ENCODE measurements at places on chromosomes 4 and X.

DNA sequence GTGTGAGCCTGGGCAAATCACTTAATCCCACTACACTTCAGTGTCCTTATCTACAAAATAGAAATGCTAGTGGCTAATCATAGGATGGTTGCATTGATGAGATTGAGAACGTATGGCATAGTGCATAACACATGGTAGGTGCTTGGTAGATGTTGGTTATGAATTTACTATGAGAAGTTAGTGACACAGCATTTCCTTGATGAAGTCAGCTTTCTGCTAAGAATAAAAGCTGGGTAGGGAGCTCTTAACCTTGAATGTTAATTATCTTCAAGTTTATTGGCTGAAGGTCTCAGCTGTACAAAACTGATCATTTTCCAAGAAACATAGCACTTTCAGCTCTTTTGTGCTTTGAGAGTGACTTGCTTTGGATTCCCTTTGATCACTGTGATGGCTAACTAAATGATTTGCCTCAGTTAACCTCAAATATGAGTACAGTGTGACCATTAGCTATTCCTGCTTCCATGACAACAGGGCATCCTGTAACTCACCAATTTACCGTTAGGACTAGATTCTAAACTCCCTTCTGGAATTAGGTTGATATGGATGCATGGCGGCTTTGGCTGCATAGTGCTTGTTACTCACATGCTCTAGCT is 17.8 kb downstream of the PDK3 start:
- no peak for DNase-seq

DNA sequence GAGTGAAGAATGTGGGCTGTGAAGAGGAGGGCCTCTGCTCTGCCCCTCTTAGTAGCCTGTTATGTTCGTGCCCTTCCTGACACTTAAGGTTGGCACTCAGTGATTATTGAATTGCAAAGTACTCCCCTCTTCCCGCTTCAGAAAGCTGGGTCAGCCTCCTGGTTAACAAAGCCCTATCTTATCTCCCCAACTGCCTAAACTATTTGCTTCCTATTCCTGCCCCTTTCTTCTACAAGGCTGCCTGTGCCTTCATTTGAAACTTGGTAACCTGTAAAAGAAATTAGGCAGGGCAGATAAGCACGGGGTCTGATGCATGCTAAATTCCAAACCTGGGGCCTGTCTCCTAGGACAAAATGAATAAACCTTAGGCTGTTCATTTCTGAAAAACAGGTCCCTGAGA is 23.1 kb upstream of the TMEM150C start:
- DNase-seq = no peak

- no peak for DNase-seq
These were observed 56.1 kb downstream of the SLC7A11 start for GRCh38 chr4:138185859-138186645.

DNA sequence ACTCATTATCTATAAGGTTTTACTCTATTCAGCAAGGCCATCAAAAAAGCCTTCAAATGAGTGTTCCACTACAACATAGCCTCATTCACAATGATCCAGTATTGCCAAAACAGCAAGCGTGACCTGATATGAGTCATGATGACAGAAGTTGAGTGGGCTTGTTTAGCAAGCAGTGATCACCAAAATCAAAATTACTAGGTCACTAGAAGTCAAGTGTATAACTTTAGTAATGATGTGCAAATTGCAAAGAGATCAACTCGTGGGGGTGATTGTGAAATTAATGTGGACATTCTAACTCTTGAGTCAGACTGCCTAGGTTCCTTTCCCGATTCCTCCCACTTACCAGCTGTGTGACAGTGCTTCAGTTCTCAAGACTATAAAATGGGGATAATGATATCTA is 124.5 kb downstream of the CHM start:
- no peak for DNase-seq

- no peak for DNase-seq
These were observed 37.7 kb downstream of the ANTXR2 start for GRCh38 chr4:80035336-80035735.

- no peak for DNase-seq
These were observed 59.0 kb downstream of the NHS start for GRCh38 chrX:17433965-17434364.

DNA sequence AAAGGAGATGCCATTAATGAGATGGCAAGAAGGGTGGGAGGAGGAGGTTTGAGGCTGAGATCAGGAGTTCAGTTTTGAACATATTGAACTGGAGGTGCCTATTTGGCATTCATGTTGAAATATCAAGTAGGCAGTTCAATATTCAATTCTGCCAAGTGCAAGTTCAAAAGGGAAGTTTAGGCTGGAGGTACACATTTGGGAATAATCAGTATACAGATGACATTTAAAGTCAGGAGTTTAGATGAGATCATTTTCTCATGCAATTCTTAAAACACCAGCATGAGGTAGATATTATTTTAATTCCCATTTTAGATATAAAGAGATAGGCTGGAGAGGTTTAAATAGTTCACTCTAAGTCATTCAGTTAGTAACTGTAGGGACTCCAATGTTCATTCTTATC is 26.1 kb downstream of the COQ2 start:
- no peak for DNase-seq

GRCh38 chrX:44873415-44874276 is 658 bp downstream of the KDM6A start:
- peak; percentile 11 for DNase-seq

DNA sequence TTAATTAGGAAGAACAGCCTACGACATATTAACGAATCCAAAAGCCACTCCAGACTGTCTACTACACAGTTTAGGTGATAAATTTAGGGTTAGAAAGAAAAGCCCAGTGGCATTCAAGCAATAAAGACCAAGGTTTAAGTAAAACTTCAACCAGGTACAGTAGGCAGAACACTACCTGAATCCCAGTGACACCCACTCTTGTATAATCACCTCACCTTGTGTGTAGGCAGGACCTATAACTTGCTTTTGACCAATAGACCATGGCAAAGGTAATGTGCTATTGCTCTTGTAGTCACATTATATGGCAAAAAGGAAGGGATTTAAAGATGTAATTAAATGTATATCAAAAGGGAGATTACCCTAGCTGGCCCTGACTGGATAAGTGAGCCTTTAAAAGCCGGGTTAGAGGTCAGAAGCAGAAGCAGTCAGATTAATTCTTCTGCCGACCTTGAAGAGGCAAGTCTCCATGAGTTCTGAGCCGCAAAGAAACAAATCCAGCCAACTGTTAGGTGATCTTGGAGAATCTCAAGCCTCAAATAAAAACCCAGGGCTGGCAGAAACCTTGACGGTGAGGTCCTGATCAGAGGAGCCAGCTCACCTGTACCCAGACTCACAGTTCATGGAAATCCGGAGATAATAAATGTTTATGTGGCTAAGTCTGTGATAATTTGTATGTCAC is 8.8 kb downstream of the FSTL5 start:
- no peak for DNase-seq

DNA sequence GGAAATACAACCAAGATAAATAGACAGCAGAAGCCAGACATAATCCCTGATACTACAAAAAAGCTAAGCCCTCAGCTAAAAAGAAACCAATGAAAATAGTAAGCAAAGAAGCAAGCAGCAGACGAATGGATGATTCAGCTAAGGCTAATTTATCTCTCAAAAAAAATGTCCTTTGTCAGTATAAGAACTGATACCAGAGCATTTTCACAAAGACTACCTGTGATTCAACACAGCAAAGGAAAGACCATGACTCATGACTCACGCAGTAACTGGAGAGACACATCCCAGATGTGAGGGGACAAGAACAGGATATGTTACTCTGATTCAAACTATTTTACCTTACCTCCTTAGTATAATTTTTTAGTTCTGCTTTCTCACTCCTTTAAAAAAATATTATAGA is 22.7 kb upstream of the TMPRSS11F start:
- DNase-seq = no peak

- no peak for DNase-seq
These were observed 38.9 kb downstream of the CLDN34 start for GRCh38 chrX:10006086-10006485.

DNA sequence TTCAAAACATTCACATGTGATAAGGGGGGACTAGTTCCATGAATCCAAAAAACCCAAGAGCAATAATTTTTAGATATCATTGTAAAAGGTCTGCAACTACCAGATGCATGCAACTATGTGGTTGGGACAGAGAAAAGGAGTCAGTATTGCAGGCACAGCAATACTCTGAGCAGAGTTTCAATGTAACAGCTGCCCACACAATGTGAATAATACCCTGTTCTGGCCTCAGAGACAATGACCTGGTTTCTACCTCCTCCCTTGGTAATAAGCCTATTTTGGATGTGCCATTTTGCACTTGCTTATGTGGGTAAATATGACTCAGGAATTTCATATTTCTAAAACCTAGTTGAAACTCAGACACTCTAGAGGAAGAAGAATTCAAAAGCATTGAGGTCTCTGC is 194.8 kb upstream of the RASGEF1B start:
- DNase-seq = peak; percentile 16

GRCh38 chrX:150365990-150366911 is 3.1 kb downstream of the MAMLD1 start:
- no peak for DNase-seq

DNA sequence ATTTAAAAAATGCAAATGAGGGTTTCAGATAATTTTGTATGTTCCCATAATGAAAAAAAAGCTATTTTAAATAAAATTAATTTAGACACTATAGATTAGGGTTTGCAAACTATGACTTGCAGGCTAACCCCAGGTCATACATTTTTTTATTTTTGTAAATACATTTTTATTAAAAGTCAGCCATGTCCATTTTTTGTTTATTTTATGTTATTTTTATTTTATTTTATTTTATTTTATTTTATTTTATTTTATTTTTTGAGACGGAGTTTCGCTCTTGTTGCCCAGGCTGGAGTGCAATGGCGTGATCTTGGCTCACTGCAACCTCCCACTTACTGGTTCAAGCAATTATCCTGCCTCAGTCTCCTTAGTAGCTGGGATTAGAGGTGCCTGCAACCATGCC is 460.6 kb downstream of the IL15 start:
- no peak for DNase-seq

DNA sequence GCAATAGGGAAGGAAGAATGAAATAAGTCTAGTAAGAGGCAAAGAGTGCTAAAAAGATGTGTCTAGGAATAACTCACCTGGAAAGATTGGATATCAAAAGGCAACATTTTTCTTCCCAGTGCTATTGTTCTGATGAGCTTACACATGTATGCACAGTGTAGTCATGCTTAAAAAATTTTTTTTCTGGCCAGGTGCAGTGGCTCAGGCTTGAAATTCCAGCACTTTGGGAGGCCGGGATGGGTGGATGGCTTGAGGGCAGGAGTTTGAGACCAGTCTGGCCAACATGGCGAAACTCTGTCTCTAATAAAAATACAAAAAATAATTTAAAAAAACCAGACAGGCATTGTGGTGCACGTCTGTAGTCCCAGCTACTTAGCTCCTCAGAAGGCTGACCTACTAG is 795.8 kb upstream of the IGFBP7 start:
- DNase-seq = no peak

DNA sequence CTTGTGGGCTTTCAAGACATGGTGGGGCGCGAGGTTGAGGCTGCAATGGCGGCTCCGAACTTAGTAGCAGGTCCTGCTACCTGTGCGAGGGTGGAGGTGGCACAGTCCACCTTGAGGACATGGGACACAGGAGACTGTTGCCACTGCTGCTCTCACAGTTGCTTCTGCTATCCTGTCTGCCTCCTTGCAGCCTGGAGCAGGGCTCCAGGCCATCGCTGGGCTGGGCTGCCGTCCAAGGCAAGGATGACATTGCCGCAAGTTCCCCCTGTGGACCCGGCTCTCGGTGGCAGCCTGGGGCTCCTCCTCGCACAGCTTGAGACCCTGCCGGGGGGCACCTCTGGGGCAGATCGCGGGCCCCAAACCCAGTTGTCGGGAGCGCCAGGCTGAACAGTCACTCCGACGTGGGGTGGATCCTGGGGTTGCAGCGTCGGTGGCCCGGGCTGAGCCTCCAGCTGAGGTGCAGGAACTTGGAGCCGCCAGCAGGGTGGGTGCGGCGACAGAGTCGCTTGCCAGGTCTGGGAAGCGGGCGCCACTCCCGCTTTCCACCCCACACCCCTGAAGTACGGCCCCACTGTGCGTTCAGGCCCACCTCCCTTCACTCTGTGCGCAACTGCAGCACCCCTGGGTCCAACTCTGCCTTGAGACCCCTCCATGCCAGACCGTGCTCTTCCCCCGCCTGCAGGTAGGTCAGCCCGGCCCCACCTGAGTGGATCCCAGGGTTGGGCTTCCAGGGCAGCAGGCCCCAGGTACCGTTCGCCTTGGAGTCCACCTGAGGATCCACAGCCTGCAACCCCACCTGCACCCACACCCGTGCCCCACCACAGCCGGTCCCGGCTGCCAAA is 192.7 kb upstream of the NUDT6 start:
- DNase-seq = no peak

GRCh38 chr4:176443117-176443516 is 123.4 kb downstream of the SPCS3 start:
- no peak for DNase-seq

- DNase-seq = no peak
These were observed 118.5 kb upstream of the BMPR1B start for GRCh38 chr4:94639298-94639697.

DNA sequence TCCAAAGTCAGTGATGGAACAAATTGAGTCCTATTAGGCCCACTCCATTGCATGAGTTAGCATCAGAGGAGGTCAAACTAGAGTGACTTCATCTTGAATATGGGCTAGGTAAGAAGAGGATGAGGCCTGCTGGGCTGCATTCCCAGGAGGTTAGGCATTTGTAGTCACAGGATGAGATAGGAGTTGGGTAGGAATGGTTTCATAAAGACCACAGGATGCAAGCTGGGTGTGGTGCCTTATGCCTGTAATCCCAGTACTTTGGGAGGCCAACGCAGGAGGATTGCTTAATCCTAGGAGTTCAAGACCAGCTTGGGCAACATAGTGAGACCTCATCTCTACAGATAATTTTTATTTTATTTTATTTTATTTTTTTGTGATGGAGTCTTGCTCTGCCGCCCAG is 26.8 kb downstream of the PDGFRA start:
- no peak for DNase-seq

DNA sequence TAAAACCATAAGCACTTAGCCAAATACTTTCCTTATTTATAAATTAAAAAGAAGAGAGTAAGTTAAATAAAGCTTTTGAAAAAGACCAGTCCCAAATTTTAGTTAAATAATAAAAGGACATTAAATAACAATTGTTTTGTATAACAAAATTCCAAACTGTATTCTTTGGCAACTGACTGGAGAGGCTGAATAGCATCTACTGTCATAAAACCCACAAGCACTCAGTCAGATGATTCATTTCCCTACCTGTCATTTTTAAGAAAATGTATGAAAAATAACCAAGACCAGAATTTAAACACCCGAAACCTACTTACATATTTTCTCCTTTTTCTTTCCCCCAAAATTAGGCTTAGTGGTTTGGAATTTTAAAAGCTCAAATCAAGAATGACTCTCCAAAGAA is 32.5 kb upstream of the SMIM10L2A start:
- DNase-seq = no peak

GRCh38 chr4:41281038-41281634 is 24.4 kb downstream of the UCHL1 start:
- peak; percentile 23 for DNase-seq

DNA sequence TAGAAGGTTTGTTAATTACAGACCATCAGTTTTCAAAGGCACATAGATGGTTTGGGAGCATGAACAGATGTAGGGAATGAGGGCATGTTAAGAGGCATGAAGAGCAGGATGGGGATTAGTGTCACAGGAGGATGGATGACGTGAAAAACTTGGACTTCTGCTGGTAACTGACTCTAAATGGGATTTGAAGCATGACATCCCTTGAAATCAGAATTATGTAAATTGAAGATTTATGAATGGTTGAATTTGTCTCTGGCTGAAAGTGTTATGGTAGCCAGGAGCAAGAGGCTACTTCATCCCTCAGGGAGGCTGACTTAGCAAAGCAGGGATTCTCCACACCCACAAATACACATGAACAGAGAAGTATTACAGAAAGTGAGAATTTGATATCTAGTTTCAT is 454.6 kb downstream of the MAGEB5 start:
- no peak for DNase-seq

- DNase-seq = no peak
These were observed 5.3 kb downstream of the ARSF start for GRCh38 chrX:3046253-3047240.

All from activated T-cell treated with anti-CD3 and anti-CD28 coated beads for 24 hours (primary cell).